ENCODE measurements at places on chromosomes 1 and 21.

- peak; percentile 74 for DNase-seq
Measured at GRCh38 chr1:24910751-24911650, 19.1 kb downstream of the RUNX3 start.

DNA sequence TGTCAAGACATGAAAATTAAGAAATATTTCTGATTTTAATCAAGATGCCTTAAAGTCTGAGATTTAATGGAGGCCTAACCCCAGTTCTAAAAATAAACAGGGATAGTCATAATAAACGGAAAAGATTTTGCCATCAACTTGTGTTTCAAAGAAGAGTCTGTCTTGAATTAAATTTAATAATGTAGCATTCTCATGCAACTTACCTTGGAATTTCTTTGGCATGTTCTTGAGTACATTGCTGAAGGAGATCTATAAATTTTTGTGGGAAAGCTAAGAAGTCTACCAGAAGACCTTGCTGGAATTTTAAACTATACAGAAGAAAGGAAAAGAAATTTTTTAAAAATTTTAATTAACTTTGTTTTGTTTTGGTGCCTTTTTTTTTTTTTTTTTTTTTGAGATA is 10.6 kb downstream of the SASS6 start:
- DNase-seq: no peak

GRCh38 chr1:75423616-75424015 is 187.3 kb downstream of the SLC44A5 start:
- no peak for DNase-seq

GRCh38 chr1:184860985-184861754 is 106.5 kb upstream of the EDEM3 start:
- no peak for DNase-seq

GRCh38 chr1:72780212-72780611 is 497.9 kb upstream of the NEGR1 start:
- DNase-seq: no peak

GRCh38 chr1:53398576-53399365 is 60.4 kb upstream of the DMRTB1 start:
- no peak for DNase-seq

All from stimulated activated CD8-positive, alpha-beta memory T cell treated with anti-CD3 and anti-CD28 coated beads, Interleukin-2, amount 100 ng/mL, for 48 hours (primary cell).